Upper lobe of right lung (tissue), 1 donor: ENCODE measurements at places on chromosomes 11 and 22.
A peak's percentile ranks its signal among the peaks of the same experiment; 100 is the strongest.

DNA sequence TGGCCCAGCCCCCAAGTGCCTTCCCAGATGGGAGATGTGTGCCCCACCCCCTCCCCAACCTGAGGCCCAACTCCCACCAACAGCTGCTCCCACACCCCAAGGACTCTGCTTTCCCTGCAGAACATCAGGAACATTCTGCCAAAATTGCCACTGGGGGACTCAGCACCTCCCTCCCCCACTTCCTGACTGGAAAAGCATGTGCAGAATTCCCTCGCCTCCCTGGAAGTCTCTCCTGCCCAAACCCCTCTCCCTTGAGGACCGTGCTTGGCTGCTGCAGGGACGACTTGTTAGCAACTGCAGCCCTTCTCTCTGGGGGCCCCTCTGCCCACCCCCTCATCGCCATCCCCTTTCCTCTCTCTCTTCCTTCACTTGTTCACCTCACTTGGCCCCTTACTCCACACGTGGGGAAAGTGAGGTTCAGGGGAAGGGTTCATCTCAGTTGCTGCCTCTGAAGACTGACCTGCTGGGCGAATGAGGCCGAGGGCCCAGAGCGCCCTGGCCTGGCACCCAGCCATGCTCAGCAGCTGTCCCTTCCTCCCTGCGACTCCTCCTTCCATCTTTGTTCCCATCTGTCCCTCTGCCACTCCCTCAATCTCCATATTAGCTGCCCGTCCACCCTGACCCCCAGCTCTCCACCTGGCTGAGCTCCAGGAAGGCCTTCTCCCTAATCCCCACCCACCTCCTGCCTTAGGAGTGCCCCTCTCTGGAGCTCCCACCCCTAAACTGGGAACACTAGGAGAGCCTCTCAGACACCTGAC, 105.1 kb downstream of the CHST1 start:
- no peak for DNase-seq
- no peaks in the 10 kb centered on the region for H3K4me1 ChIP-seq
- H3K36me3 ChIP-seq = no peaks in the 10 kb centered on the region
- no peak overlapping the region for H3K27ac ChIP-seq
- H3K27me3 ChIP-seq = no peaks in the 10 kb centered on the region
- H3K4me3 ChIP-seq = no peak overlapping the region

DNA sequence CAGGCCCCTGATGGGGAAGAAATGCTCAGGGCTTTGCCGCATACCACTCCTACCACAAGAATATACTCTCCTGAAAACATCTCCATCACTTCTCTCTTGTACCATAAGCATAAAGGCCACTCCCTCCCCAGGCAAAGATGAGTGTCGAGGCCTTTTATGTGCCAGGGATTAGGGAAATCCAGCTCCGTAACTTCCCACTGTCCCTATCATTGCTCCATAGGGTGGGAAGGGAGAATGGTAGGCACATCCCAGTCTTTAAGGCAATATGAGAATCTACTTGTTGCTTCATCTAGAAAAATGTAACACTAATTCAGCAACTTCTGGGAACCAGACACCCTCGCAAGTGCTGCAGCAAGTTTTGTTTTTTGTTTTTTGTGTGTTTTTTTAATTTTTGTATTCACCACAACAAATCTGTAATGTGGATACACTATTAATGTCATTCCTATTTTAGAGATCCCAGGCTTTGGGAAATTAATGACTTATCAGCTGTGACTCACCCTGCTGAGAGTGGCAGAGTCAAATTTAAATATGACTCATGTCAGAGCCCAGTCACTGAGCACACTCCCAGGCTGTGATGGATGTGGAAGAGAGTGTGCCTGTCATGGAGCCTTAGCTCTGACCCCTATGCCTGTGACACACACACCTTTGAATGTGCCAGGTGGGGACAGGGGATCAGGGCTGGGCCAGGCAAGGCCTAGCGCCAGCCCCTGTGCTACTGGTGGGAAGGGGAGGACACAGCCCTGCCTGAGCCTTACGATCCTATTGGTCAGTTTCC, 23.4 kb downstream of the PANX1 start:
- no peaks in the 10 kb centered on the region for H3K27me3 ChIP-seq
- H3K27ac ChIP-seq = no peak overlapping the region
- peaks cover 40% of the 10 kb centered on the region for H3K4me1 ChIP-seq
- no peak for DNase-seq

DNA sequence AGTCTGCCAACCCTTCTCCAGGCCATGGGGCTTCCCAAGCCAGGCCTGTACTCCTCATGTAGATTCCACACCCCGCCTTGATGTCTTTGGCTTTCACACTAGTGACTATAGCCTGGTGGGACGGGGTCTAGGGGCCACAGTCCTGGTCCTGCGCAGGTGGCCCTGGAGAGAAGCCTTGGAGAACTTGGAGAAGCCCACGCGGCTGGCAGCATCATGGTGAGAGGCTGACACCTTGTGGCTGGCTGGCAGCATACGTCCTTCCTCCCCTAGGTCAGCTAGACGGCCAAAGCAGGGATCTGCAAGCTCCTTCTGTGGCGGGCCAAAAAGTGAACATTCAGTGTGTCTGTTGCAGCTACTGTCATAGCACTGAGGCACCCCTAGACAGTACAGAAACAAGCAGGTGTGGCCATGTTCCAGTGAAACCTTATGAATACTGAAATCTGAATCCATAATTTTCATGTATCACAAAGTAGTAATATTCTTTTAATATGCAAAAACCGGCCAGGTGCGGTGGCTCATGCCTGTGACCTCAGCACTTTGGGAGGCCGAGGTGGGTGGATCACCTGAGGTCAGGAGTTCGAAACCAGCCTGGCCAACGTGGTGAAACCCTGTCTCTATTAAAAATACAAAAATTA, 42.0 kb downstream of the FAM83F start:
- peaks cover 6% of the 10 kb centered on the region for H3K4me1 ChIP-seq
- peak; percentile 74 for DNase-seq
- no peak overlapping the region for H3K27ac ChIP-seq
- H3K27me3 ChIP-seq = peaks cover 11% of the 10 kb centered on the region

GRCh38 chr11:27552341-27552740, 45.8 kb upstream of the LIN7C start:
- H3K4me1 ChIP-seq = no peaks in the 10 kb centered on the region
- no peak overlapping the region for H3K27ac ChIP-seq

GRCh38 chr22:23722724-23723123, 28.2 kb downstream of the ZNF70 start:
- H3K36me3 ChIP-seq = no peaks in the 10 kb centered on the region
- no peak overlapping the region for H3K4me3 ChIP-seq
- DNase-seq = no peak
- peaks cover 3% of the 10 kb centered on the region for H3K27me3 ChIP-seq
- no peaks in the 10 kb centered on the region for H3K4me1 ChIP-seq
- H3K27ac ChIP-seq = peak overlapping the region; percentile 58

GRCh38 chr11:100550912-100551632, 136.0 kb upstream of the ARHGAP42 start:
- H3K27ac ChIP-seq = no peak overlapping the region
- no peaks in the 10 kb centered on the region for H3K27me3 ChIP-seq
- no peak for DNase-seq
- no peaks in the 10 kb centered on the region for H3K36me3 ChIP-seq
